ENCODE measurements at places on chromosomes 2 and 18. TPM values are rescaled to one million over a fixed set of nuclear protein-coding genes. Genes with fewer than 3 reads are reported as not detected.

DNA sequence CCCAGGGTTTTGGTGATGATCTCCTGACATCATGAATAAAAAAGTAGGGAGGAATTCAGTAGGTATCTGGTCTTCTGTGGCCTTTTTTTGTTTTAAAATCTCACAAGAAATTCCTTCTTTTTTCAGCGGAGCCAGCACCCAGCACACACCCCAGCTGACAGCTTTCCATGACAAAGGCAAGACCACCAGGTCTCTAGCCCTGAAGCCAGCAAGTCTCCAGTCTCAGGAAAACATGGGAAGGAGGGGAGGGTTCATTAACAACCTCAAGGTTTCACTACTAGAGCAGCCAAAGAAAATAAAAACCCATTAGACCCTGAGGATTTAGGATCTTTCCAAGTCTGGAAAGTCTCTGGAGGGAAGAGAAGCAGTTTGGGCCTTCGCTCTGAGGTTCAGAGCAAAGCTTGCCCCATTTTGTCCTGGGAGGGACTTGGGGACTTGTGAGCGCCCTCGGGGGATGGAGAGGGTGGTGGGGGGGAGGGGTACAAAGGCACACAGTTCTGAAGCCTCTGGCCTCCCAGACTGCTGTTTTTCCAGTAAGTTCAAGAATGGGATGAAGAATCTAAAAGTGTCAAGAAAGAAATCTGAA, 9.0 kb downstream of the FOXI3 start:
- no peak overlapping the region for H3K27ac ChIP-seq
- no peak for DNase-seq
- no peaks in the 10 kb centered on the region for H3K4me1 ChIP-seq
- H3K36me3 ChIP-seq = no peaks in the 10 kb centered on the region
- H3K27me3 ChIP-seq = peaks cover 47% of the 10 kb centered on the region
- H3K4me3 ChIP-seq = no peak overlapping the region

GRCh38 chr2:37005118-37005868, 39.0 kb upstream of the STRN start:
- peaks cover 1% of the 10 kb centered on the region for H3K4me1 ChIP-seq
- no peaks in the 10 kb centered on the region for H3K27me3 ChIP-seq
- DNase-seq = no peak
- H3K27ac ChIP-seq = no peak overlapping the region
- peaks cover 10% of the 10 kb centered on the region for H3K36me3 ChIP-seq
- no peak overlapping the region for H3K4me3 ChIP-seq

GRCh38 chr2:229622495-229623355, 91.6 kb downstream of the DNER start:
- H3K27me3 ChIP-seq = no peaks in the 10 kb centered on the region
- no peak overlapping the region for H3K27ac ChIP-seq
- DNase-seq = no peak
- no peaks in the 10 kb centered on the region for H3K4me1 ChIP-seq
- no peaks in the 10 kb centered on the region for H3K36me3 ChIP-seq

The MAP3K20 gene
- total RNA-seq = 19.0 TPM

DNA sequence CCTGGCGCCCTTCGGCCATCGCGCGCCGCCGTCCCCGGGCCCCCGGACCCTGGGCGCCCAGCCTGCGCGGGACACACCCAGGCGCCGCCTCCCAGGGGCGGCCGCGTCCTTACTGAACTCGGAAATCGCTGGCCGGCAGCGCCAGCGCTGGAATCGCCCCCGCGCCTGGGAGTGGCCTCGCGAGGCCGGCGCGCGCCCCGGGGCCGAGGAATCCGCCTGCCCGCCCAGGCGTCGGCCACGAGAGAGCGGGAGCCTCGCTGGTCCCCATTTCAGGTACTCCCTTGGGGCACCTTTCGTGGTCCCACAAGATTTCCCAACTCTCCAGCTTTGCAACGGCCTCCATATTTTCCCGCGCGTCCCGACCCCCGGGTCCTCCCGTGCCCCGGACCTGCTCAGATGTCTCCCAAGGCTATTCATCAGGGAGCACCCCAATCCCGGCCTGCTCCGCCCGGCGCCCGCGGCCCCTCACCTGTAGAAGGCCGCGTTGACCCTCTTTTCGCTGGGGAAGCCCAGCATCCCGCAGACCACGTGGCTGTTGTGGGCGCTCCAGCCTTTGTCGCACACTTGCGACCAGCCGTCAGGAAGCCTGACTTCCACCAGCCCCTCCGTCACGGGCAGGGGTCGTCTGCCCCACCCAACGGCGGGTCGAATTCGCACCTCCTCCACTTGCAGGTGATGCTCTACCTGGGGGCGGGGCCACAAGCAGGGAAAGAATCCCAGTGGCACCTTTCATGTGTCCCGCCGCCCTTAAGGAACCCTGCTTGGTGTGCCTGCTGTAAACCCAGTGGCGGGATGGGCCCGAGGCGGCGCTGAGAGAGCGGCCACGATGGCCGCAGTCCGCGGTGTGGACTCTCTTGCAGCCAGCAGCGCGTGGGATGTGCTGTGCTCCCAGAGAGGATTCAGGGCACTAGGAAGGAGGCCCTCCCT, 4.6 kb downstream of the LOXL3 start:
- peaks cover 32% of the 10 kb centered on the region for H3K27me3 ChIP-seq
- H3K4me1 ChIP-seq = peaks cover 16% of the 10 kb centered on the region
- H3K36me3 ChIP-seq = no peaks in the 10 kb centered on the region

GRCh38 chr2:11738589-11739436, 7.6 kb upstream of the LPIN1 start:
- H3K4me3 ChIP-seq = no peak overlapping the region
- no peak for DNase-seq
- H3K4me1 ChIP-seq = peaks cover 12% of the 10 kb centered on the region
- H3K36me3 ChIP-seq = no peaks in the 10 kb centered on the region

Data from progenitor cell of endocrine pancreas (in vitro differentiated cells).